Stimulated activated CD8-positive, alpha-beta memory T cell treated with anti-CD3 and anti-CD28 coated beads, Interleukin-7, amount 100 ng/mL, for 1 hour (primary cell): ENCODE measurements at places on chromosomes 4 and X.

DNA sequence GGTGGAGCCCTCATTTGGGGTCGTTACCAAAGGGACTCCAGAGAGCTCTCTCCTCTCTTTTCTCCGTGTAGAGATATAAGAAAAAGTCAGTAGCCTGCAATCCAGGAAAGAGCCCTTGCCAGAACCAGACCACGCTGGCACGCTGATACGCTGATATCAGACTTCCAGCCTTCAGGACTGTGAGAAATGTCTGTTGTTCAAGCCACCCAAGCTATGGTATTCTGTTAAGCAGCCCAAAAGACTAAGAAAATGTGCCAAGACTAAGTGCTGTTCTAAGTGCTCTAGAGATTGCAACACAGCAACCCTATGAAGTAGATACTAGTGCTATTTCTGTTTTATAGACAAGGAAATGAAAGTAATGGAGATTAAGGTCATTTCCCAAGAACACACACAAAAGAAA, 205.7 kb downstream of the CAMK2D start:
- DNase-seq: no peak

DNA sequence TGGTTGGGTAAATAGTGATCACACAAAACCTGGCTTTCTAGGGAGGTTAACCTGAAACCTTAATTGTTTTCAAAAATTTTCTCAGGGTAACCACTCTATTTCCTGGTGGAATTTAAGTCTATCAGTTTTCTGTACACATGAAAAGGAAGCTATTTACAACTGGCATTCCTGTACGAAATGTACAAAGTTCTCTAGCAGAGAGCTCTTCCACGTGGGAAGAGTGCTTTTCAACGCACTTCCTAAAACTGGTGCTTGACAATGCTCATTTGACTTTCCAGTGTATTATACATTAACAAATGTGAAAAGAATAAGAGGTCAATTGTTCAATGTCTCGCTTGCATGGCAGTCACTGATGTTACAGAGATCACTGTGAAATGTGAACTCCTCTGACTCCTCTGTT, 2.8 kb upstream of the SOD3 start:
- DNase-seq: no peak

GRCh38 chr4:113406723-113407016, 354.9 kb downstream of the CAMK2D start:
- DNase-seq: no peak

- DNase-seq: no peak
Observed at GRCh38 chrX:96314985-96315384, 369.7 kb upstream of the DIAPH2 start.

GRCh38 chrX:39689376-39690104, 408.2 kb downstream of the BCOR start:
- DNase-seq: no peak

DNA sequence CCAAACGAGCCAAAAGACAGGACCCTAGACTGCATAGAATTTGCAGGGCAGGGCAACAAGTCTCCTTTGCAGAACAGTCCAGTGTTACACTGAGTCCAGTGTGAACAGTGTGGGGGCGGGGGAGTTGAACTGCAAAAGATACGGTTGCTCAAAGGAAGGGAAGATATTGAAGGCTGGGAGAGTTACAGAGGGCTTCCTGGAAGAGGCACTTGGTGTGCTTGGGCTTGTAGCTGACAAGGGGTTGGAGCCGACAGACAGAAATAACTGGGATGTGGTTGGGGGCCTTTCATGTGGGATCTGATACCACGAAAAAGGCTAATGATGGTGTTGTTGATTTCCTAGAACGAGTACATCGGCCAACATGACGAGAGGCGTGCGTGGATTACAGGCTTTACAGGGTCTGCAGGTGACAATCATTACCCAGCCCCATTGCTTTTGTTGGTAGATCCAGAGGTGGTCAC, 6.1 kb downstream of the XPNPEP2 start:
- no peak for DNase-seq

DNA sequence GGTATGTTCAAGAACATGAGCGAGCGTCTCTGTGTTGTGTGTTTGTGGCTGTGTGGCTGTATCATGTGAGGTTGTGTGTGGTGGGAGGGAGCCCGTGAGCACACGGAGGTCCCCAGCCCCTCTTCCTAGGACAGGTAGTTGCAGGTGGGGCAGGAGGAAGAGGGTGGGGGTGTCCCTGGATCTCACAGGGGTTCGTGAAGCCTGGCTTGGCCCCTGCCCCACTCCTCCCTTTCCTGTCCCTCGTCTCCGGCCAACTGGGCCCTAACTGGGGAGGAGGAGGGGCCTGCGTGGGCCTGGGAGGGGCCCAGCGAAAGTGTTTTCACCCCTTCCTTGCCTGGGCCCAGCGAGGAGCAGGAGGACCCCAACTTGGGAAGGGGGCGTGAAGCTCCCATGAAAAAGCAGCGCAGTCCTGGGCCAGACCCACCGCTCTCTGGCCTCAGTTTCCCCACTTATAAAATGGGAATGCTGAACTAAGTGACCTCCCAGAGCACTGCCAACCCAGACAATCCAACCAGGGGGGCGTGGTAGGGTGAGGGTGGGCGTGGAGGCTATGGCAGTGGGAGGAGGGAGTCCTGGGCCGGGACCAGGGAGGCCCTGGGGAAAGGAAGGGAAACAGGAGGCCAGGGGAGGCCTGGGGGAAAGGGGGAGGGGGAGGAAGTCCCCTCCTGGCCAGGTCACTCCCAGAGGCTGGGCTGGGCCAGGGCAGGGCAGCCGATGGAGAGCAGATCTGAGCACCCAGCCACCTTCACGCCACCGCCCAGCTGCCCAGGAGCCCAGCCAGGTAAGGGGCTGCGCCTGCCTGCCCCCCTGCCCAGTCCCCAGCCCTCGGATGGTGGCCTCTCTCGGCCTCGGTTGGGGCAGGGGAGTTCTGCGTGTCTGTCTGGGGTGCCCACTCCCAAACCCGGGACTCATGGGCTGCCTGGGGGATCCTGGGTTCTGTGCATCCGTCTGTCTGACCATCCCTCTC, at the start of gene AVPR2:
TSS of gene AVPR2 (plus strand) at position 683 of the 967 bp plus-strand sequence. CDS start 473 bp downstream, outside the sequence.
- DNase-seq: no peak

DNA sequence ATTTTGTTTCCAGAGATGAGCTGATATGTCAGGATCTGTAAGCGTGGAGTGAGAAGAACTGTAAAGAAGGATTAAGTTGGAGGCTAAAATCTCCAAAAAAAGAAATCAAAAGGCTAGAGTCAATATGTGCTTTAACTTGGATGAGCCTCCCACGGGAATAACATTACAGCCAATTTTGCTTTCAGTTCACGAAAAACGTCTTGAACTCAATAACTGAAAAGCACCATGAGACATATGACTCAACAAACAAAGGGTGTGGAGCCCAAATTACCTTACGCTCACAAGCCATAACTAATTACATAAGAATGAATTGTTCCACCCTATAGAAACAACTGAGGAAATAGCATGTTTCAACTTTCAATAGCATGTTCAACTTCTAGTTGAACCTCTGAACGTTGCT, 22.3 kb downstream of the TMPRSS11D start:
- DNase-seq: no peak

- DNase-seq: no peak
Observed at GRCh38 chr4:30269850-30270249, 450.3 kb upstream of the PCDH7 start.
